ENCODE measurements at places on chromosomes 1 and 21. TPM values are rescaled to one million over a fixed set of nuclear protein-coding genes. Genes with fewer than 3 reads are reported as not detected.

Gene NMNAT2
- total RNA-seq, result 34.2 TPM

Gene FBLIM1
- 14.3 TPM for total RNA-seq

Gene CD5L
- total RNA-seq, result under 0.01 TPM

Gene CSMD2
- 23.6 TPM for total RNA-seq

DNA sequence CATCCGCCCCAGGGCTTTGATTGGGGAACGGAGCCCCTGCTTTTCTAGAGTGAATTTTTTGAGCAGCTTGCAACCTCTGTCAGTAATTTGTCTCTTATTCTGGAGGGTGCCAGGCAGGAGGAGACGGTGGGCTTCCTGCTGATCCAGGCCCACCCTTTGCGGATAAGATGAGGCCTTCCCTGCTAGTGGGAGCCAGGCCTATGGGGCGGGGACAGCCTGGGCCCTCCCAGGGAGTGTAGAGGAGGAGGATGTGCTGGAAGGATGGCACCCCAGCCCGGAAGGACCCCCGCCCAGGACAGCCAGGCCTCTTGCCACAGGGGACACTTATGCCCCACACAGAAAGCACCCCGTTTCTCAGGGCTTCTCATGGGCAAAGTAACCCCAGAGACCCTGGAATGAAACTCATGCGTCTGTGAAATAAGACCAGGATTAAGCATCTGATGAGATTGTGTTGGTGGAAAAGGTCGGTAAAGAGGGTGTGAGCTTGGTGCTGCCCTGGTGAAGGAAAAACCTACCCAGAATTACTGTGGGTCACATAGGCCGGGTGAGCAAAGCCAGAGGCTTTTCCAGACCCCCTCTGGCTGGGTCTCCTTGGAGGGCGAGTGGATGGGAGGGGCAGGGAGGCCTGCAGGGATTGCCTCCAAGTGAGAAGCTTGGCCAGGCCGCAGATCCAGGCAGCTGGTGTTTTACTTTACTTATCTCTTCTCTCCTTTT, 118.7 kb downstream of the SIK1 start:
- no peak for DNase-seq

DNA sequence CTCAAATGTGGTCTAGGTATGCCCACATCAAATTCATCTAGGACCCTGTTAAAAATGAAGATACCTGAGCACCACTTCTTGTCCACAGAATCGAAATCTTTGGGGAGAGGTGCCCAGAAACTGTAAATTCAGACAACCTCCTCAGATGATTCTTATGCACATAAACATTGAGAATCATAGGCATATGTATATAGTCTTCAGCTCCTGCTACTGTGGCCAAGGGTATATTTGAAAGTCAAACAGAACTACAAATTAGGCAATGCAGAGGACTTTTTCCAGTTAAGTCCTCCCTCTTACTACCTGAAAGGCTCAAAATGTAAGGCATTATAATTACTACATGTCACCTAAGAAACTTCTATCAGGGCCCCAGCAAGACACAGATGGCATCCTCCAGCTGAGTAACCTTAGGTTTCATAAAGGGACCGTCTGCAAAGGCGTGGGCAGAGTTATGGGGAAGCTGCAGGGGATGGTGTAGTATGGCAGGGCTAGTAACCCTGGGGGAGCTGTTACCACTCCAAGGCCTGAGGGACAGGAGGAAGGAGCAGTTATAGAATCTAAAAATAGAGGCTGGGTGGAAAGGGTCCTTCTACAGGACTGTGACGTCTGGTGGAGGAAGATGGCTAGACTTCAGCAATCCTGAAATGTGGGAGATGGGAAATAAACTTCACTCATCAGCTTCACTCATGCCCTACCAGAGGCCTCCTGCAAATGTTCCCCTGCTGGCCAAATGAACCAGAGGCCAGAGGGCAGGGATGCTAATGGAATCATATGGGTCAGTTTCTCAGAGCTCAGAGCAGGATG, 46.3 kb downstream of the DAB1 start:
- DNase-seq, result no peak

DNA sequence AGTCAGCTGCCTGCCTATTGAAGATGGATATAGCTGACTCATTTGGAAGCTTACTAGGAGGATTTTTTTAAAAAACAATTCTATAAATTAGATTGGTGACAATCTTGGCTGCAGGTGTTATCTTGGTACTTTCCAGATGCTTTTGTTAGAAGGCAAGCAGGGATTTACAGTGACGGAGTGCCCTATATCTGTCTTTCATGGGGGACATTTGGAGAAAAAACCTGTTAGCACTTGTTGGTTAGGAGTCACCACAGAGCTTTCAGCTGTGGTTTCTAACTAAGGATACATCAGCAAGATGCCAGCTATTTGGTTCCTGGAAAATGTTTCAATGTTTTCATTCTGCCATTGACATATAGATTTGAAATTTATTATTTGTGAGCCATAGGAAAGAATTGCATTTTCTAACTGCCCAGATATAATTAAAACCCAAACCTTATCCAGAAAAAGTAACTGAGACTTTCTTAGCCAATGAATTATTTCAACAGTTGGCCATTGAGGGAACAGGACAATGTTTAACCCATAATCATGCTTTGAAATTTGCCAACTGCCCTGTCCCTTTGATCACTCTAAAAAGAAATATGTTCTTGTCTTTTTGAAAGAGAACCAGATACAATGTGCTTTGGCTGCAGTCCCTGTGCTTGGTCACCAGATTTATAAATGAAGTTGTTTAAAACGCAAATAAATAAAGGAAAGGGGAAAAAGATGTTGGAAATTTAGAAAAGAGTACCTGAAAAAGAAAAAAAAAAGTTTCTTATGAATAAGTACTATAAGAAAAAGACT, 761.0 kb upstream of the CXADR start:
- no peak for DNase-seq

- no peak for DNase-seq
Measured at GRCh38 chr1:180382326-180383115, 119.9 kb downstream of the ACBD6 start.

GRCh38 chr21:42348762-42349161, 2.0 kb downstream of the TFF2 start:
- no peak for DNase-seq

DNA sequence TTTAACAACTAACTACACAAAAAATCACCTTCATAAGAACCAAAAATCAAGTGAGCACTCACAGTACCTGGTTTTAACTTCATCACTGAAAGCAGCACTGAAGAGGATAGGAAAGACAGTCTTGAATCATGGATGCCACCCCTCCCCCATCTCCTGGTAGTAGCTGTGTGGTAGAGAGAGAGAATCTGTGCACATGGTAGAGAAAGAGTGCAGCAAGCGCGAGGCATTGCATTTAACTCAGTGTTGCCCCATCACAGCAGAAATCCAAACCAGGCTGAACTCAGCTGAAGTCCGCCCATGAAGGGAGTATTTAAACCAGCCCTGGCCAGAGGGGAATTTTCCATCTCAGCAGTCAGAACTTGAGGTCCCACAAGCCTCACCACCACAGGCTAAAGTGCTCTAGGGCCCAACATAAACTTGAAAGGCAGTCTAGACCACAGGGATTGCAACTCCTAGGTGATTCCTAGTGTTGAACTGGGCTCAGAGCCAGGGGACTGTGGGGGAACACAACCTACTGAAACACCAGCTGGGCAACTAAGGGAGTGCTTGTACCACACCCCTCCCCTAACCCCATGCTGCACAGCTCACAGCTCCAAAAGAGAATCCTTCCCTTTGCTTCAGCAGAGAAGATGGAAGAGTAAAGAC, 38.4 kb downstream of the VAV3 start:
- DNase-seq, result no peak

DNA sequence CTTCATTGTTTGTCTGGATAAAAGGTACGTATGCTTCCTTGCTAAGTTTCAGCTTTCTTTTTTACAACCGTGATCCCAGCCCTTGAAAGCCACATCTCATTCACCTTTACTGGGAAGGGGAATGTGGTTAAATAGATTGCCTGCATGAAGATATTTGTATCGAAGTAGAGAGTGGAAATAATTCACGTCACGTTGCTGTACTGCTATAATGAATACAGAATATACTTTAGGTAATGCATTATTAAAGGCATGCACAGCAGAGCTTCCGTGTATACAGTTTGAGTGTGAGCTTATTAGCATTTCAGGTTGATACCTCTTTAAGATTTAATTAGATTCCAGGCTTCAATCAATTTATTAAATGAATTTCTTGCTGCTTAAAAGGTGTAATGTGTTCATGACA, 153.8 kb downstream of the HHAT start:
- DNase-seq, result no peak

DNA sequence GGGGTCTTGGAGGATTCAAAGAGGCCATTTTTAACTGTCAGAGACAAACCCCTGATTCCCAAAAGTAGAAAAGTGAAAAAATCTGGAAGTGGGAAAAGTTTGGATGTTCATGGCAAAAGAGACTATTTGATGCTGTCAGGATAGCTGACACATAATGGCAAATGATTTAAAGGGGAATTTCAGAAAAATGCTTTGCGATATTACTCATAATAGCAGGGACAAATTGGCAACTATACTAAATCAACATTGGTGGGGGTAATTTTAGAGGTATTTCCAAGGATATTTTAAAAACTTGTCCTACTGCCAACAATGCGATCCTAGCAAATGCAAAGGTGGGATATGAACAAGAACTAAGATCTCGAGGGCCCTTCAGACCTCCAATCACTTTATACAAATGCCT, 5.3 kb upstream of the GSTM4 start:
- DNase-seq, result no peak

GRCh38 chr1:160550572-160551034, 27.5 kb upstream of the SLAMF6 start:
- no peak for DNase-seq

DNA sequence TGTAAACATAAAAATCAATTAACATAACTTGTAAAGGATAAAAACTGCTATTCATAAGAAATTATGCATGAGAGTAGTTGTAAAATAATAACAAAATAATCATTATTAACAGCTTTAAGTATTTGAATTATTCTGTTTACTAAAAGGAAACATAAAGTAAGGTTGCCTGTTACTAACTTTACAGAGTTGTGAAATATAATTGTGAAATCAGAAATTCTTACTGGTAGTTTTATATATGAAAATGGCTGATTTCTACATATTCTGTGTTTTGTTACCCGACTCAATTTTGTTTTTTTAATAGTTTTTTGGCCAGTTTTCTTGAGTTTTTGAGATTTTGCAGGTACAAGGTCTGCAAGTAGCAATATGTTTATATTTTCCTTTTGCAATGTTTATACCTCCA, 27.8 kb downstream of the FNBP1L start:
- DNase-seq, result no peak

All from frontal cortex (tissue), 4 donors.